Activated CD4-positive, CD25-positive, alpha-beta regulatory T cell (primary cell): ENCODE measurements at places on chromosomes 11 and 22.

GRCh38 chr11:35179466-35180135 is 40.6 kb downstream of the CD44 start:
- no peak for DNase-seq

GRCh38 chr11:30059172-30059815 is 42.5 kb upstream of the KCNA4 start:
- no peak for DNase-seq

- no peak for DNase-seq
Measured at GRCh38 chr11:114260483-114260882, 35.7 kb upstream of the NNMT start.

DNA sequence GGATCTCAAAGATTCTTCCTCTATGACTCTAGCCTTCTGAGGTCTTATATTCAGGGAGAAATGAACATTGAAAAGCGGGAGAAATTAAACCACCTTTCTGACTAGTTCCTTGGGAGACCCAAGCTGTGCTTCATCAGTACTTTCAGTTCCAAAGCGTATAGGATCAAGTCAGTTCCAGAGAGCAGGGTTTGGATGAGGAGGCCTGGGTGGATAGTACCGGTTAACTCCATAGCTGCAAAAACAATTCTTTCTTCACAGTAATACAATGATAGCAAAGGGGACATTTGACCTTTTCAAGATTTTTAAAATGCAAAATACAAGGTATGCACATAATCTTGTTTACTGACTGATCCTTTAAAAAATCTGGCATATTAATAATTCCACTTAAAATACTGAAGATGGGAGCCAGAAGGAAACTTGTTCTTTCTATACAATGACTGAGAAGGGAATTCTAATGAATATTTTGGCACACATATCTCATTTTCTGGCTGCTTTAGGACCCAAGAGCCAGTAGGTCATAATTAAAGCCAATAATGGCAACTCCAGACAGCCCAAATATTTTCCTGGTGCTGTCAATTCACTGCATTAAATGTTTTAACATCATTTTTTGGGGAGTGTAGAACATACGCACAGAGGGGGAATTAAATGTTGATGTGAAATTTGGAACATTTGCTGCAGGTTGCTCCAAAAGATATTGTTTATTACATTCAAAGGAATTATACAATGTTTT is 16.0 kb downstream of the ADM start:
- no peak for DNase-seq

DNA sequence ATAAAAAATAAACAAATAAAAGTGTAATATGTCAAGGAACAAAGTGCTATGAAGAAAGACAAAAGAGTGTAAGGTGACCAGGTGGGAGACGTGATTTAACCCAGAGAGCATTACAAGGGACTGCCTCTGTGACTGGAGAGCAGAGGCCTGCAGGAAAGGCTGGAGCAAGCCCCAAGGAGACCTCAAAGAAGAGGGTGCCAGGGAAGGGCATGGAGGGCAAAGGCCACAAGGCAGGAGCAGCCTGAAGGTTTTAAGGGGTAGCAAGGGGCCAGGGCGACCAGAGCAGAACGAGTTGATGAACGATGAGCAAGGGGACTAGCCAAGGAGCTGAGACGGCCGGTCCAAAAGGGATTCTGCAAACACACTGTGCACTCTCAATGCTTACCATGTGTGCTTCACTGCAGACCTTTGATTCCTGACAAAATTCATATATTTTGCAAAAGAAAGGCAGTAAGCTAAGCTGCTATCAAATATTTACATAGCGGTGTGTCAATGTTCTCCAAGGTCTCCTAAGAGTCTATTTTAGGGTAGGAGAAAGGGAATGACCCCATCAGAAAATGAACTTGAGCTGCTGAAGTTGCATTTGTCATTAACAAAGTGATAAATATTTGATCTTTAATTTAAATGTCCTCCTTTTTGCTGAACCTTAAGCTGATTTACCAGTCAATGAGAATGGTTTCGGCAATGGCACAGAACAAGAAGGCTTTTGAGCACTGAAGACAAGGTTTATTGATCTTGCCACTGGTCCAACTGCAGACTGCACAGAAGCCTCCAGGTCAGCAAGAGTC is 50.5 kb downstream of the SMCO4 start:
- DNase-seq: no peak

DNA sequence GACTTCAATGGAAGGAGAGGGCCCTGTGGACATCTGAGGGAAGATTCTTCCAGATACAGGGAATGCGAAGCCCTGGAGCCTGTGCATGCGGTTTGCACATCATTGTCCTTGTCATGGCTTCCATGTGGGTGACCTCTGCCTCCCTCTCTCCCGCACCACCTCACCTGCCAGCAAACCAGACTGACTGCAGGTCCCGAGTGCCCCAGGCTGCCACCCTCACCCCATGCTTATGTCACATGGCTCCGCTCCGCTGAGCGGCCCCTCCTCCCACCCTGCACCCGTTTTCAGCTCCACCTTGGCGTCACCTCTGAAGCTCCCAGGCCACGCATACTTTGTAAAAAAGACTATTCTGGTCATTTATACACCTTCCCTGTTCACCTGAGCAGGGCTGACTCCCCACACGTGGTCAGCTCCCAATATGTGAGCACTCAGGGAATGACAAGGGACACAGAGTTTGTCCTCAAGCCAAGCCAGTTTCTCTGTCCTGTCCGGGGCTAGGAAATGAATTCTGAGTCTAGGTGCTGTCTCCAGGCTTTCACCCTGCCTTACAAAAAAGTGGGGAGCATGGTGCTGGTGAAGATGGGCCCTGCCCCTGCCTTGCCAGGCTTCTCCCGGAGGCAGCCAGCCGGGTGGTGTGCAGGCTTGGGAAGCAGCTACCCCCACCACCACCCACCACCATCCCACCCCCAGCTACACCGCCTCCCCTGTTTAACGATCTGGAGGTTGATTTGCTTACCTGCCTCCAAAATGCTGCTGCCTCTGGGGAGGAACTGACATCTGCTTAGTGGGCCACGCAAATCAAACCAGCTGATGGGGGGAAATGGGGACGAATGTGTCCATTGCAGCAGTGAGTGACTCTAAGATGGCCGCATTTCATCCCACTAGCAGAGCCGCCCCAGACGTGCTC is 32.7 kb downstream of the FAM83F start:
- DNase-seq: no peak

DNA sequence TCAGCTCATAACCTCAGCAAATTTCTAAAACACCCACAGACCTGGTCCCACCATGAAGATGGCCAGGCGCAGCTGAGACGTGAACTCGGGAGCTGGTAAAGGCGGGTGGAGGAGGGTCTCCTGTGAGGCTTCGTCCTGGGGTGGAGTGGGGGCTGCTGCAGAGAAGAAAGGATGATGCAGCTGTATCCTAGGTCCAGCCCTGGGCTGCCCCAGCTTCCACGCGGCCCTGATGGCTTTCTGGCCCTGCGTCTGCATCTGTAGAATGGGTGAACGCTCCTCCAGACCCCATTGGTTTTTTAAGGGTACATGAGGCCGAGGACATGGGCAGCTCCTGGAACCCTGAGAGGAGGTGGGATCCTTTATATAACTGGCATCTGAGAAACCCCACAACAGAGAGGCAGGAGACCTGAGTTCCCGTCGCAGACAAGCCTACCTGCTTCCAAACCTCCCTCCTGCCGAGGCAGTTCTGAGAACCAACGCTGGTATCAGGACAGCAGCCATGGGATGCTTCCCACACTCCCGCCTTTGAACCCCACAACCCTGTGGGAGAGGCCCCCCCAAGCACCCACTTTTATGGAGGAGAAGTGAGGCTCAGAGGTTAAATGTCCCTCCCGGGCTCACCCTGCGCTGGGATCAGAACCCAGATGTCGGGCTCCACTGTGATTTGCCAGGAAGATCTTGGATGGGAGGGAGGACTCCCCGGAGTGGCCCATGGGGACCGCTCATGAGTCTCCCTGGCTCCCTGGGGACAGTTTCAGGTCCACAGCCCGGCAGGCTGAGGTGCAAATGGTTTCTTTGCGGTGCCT is 55.2 kb upstream of the FGF3 start:
- no peak for DNase-seq

- DNase-seq: no peak
Measured at GRCh38 chr11:76206327-76207081, at the start of gene WNT11. Gene WNT11 (minus strand): TSS chr11:76206502. CDS start chr11:76206407, 95 bp downstream.

DNA sequence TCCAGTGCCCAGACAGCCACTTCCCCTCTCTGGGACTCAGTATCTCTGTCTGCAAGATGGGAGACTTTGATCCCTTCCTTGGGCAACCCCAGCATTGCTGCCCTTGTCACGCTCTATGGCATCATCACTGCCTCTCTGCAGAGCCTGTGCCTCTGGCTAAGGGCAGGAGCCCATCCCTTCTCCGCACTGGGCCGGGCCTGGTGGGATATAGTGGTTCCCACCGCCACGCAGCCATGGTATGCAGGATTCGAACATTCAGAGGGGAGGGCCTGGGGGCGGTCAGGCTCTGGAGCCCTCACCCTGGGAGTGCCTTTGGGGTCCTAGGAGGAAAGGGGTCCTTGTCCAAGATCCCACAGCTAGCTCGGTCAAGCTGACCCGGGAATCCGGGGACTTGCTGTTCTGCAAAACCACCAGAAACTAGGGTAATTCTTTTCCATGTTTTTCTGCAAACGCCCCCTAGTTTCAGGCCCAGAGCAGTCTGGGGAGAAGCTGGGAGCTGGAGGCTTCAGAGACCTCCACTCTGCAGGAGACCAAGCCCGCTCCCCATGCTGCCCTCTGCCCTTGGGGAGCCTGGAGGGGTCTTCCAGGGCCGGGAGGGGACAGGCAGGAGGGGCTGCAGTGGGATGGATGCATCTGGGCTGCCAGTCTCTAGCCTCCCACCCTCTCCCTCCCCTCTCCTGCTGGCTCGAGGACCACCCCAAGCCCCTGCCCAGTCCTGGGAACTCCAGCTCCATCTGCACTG is 24.4 kb upstream of the CBX7 start:
- DNase-seq: no peak

DNA sequence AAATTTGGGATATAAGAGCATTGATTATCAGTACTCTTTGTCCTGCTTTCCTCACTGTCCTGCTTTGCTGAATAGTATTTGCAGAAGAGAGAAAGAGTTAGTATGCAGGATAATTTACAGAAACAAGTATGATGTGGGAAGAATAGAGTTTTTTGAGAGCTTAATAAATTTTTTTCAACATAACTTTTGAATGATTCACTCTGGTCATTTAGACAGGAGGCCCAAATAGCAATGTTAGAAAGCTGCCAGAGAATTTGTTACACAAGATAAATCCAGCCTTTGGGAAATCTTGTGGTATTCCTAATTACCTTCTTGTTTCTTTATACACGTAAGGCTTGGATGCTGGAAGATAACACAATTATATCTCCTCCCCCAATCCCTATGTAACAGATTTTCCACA is 484.6 kb downstream of the CNTN5 start:
- no peak for DNase-seq

DNA sequence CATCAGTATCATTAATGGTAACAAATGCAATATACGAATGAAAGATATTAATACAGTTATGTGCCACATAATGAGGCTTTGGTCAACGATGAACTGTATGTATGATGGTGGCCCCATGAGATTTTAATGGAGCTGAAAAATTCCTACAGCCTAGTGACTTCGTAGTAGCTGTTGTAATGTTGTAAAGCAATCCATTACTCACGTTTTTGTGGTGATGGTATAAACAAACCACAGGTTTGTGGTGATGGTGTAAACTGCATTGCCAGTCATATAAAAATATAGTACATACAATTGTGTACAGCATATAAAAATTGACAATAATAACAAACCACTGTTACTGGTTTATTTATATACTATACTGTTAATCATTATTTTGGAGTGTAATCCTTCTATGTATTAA is 27.4 kb upstream of the GRIA4 start:
- DNase-seq: no peak

- DNase-seq: no peak
Measured at GRCh38 chr22:47167056-47167455, 404.6 kb downstream of the TBC1D22A start.

GRCh38 chr11:210122-210802 is 2.8 kb downstream of the RIC8A start:
- no peak for DNase-seq

- no peak for DNase-seq
Measured at GRCh38 chr22:39254789-39255298, 10.1 kb upstream of the PDGFB start.

GRCh38 chr22:50671641-50672040 is 982 bp upstream of the SHANK3 start:
- no peak for DNase-seq

DNA sequence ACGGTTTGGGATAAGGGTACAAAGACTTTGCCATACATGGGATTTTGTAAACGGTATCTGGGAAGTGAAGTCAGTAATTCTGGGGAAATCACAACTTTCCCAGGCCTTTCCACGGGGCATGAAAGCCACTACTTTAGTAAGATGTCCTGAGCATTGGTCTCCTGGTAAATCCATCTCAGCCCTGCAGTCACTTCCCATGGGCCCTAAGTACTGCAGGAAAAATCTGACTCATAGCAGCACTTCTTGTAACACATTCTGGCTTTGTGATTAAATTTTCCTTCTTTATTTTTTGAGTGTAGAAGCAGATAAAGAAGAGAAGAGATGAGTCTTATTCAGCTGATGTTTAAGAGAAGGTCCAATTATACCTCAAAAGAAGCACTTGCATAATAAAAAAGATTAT is 67.6 kb downstream of the BLID start:
- no peak for DNase-seq

DNA sequence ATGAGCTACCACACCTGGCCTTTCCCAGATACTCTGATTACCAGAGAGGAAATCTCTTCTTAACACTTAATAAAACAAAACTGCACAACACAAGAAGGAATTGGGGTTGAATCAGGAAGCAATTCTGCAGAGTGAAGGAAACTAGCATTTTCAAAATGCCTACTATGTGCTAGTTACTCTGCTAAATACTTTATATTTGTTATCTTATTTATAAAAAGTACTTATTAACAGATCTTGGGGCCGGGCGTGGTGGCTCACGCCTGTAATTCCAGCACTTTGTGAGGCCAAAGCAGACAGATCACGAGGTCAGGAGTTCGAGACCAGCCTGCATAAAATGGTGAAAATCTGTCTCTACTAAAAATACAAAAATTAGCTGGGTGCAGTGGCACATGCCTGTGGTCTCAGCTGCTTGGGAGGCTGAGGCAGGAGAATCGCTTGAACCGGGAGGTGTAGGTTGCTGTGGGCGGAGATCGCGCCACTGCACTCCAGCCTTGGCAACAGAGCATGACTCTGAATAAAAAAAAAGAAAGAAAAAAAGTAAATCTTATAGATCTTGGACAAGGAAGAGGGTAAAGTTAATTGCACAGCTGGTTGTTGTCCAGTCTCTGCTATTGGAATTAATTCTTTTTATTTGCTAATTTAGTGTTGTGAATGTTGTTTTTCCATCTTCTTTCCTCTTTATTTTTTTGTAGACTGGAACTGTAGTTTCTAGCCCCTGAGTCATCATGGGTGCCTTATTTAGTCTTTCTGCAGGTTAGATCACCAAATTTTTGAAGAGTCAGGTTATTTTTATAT is 22.1 kb downstream of the TMEM135 start:
- DNase-seq: no peak

GRCh38 chr11:117970400-117971024 is 15.7 kb upstream of the IL10RA start:
- DNase-seq: no peak

DNA sequence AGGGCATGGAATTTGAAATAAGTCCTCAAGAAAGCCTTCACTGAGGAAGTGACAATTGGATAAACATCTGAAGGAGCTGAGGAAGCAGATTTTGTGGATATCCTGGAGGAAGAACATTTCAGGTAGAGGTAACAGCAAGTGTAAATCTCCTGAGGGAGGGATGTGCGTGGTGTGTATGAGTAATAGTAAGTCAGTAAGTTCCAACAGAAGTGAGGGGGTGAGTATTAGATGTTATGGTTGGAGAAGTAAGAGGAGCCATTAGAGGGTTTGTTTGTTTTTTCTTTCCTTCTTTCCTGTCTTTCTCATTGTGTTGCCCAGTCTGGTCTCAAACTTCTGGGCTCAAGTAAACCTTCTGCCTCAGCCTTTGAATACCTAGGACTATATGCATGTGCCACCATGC is 29.0 kb downstream of the ANKRD42 start:
- DNase-seq: no peak
